ENCODE measurements at places on chromosomes 16 and 17.

DNA sequence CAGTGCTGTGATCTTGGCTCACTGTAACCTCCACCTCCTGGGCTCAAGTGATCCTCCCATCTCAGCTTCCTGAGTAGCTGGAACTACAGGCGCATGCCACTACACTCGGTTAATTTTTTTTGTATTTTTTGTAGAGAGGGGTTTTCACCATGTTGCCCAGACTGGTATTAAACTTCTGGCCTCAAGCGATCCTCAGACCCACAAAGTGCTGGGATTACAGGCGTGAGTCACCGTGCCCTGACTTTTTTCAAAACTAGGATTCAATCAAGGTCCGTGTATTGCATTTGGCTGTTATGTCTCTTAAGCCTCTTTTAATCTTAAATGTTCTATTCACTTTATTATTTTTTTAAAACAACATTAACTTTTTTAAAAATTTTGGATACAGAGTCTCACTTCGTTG, 4.3 kb upstream of the CCL22 start:
- DNase-seq, result no peak

DNA sequence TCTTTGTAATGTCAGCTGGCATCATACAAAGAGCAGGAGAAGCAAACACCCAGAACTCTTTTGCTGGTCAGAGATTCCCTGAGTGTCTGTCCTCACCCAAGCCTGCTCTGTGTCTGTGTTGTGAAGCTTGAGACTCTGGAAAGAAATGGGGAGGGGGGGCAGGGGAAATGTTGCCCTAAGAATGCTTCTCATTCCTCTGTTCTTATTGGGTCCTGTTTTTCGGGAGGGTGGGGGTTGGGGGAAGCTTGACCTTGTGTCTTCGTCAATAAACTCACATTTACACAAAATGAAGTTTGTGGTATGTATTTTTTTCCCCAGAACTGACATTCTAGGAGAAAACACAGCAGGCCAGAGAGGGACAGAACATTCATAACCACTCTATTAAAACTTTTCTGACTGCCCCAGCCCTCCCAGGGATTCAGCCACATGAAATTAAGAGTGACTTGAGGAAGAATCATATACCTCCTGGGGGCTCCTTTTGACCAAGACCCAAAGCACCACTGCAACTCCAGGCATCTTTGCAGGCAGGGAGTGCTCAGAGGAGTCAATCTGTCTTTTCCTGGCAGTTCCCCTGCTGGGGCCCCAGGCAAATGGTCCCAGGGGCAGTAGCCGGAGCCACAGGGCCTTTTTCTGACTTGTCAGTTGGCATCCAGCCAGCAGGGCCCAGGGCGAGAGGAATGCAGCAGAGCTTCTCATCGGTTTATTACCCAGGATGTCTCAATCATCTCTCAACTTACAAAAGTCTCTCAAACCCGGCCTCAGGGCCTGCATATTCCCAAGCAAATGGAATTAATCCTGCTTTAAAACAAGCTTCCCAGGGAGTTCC, 5.1 kb upstream of the RASL10B start:
- no peak for DNase-seq

DNA sequence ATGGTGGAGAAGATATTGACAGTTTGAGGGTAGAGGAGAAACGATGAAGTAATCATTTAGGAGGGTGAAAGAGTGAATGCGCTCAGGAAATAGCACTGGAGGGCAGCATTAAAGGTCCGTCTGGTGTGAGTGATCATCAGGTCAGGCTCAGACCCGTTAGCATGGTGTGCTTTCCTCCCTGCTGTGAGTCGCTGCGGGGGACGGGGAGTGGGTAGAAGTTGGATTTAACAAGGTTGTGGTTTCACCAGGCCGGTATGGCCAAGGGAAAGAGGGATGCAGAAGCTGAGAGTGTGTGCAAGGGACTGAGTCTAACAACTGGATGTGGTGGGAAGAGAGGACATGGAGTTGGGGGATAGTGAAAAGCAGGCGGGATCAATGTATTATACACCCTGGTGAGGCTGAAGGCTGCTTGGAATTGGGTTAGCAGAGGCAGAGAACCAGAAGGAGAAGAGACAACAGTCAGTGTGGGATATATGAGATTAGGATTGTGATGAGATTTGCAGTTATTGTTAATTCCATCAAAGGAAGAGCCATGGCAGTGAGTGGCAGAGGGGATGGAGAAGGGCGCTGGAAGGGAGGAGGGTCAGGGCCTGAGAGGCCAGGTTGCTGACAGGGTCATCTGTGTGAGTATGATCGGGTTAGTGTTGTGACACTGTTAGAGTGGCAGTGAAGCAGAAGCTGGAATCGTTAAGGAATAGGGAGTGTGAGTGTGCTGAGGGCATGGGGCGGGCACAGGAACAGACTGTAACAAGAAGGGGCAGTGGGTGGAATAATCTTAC, 59.0 kb upstream of the TBX2 start:
- no peak for DNase-seq

GRCh38 chr17:41301916-41302901, at the start of gene KRTAP29-1:
Gene KRTAP29-1, minus strand, starts transcription at chr17:41302851. Its CDS starts 0 bp downstream, at chr17:41302851.
- DNase-seq, result no peak

DNA sequence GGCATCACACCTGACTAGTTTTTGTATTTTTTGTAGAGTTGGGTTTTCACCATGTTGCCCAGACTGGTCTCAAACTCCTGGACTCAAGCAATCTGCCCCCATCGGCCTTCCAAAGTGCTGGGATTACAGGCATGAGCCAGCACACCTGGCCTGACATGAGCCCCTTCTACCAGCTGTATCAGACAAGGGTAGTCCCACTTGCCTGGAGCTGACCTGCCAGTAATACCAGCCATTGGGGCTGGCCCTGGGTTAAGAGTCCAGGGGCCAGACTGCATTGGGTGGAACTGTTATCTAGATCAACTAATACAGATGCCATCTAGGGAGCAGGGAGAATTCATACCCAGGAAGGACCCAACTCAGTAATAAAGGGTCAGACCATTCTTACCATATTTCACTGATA, 28.1 kb downstream of the WSB1 start:
- no peak for DNase-seq

DNA sequence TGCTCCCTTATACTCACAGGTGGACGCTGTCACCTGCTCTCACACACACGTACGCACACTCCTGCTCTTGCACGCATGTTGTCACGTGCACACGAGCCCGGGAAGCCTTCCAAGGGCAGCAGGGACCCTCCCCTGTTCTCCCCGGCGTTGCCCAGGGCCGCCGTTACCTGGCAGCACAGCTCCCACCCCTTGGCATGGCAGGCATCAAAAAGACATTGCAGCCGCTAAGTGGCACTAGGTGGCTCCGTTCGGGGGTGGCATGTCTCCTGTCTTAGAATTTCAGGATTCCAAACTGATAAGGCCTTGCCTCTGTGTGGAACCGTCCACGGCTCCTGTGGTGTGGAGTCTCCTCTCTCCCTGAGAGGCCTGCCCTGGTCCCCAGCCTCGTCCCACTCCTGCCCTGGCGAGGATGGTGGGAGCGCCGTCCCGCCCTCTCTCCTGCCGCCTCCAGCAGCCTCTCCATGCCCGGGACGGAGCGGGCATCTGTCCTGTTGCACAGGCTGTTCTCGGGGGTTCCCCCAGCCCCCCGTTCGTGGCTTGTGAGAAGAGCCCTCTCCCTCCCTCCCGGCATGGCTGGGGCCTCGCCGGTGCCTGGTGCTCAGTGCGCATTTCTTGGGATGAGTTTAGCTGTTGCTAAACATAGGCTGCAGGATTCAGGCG, 126.7 kb upstream of the GSE1 start:
- DNase-seq, result peak; percentile 61
